Activated gamma-delta T cell (primary cell): ENCODE measurements at places on chromosomes 12 and 14.

GRCh38 chr14:34539407-34540180, at the start of gene EAPP:
EAPP (minus strand) TSS chr14:34539701; CDS start chr14:34539628, 73 bp downstream.
- DNase-seq, result no peak

GRCh38 chr14:103735439-103735814, 19.8 kb downstream of the ZFYVE21 start:
- no peak for DNase-seq

GRCh38 chr14:100386121-100386520, 63.0 kb downstream of the SLC25A47 start:
- DNase-seq, result no peak

GRCh38 chr14:75723716-75724115, 62.7 kb downstream of the TTLL5 start:
- no peak for DNase-seq

DNA sequence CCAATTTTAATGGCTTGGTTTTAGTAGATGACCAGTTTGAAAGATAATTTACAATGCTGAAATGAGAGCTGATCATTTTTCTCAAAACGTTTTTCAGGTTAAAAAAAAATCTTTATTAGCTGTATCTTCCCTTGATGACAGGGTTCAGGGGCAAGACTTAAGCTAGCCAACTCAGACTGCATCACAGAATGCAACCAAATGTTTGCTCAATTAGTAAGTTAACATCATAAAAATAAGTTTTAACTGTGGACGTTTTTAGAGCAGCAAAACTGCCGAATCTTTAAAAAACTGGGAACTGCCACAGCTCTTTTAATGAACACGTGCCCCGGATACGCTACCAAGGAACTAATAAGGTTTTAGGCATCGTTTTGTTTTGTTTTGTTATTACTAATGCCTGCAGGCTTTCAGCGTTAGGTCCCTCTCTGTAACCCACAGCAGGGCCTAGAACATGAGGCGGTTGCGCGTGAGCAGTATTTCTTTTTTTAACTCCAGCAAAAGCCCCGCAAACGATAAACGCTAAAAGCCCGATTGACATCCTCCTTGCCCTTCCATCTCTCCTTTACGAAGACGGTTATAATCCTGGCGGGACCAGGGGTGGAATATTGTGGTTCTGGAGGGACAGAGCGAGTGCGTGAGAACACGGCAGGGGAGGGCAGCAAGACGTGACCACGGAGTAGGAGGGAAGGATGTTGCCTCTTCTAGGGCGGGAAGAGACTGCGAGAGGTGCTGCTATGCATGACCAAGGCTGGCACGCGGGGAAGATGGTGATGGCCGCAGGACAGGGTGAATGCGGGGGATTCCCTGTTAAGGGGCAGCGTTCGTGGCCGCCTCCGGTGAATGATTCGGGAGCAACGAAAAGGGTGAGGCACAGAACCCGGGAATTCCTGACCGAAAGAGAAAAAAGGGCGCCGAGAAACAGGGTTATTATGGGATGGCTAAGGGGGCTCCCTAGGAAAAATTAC, 652 bp downstream of the SUPT16H start:
- DNase-seq, result peak; percentile 19

- DNase-seq, result no peak
These were observed 50.7 kb downstream of the A2M start for GRCh38 chr12:9064815-9065606.

GRCh38 chr12:8564656-8565055, 24.0 kb upstream of the CLEC4E start:
- DNase-seq, result no peak

DNA sequence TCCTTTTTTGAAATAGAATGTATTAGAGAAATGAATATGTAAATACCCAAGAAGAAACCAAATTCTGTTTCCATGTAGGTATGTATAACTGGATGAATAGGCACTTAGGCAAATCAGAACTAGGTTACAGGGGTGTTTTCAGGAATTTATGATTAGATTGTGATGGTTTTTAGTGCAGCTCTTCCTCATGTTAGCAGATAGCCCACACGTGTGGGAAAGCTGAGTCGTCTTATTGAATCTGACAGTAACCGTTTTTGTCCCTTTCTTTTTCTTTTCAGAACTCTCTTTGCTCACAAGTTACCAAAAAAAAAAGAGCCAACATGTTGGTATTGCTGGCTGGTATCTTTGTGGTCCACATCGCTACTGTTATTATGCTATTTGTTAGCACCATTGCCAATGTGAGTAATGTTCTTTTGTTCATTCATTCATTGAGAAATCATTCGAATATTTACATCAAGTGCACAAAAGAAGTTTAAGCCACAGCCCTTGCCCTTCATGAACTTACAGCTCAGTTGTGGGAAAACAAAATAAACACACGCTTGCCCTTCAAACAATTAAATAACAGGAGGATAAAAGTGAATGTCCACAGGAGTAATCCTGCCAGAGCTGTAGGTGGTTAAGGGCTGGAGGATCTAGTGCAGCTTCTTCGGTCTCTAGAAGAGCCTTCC, 14.8 kb downstream of the EMP1 start:
- no peak for DNase-seq

- DNase-seq, result no peak
These were observed 110.5 kb upstream of the CLEC14A start for GRCh38 chr14:38366374-38366773.

DNA sequence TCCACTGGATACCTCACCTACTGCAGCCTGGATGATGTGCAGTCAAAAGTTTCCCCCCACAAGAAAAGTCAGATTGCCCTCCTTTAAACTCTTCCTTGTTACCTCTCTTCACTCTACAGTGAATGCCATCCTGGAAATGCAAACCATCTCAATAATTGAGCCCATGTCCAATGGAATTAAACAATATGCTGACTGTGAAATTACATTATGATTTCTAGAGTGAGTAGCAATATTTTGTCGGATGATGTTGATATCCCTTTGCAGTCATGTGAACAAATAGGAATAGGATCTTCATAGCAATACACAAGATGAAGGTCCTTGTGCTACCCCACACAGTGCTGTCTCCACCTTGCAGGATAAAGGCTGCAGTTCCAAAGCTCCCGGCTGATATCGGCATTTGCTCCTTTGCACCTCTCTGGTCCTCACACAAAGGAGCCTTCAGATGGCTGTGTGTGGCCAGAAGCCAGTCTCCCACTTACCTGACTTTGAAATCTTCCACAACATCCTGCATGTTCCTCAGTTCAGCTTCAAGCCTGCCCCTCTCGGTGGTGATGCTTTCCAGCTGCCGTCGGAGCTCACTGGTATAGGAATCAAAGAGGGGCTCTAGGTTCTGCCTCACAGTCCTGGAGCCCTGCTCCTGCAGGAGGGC, 1.5 kb downstream of the KRT75 start:
- DNase-seq, result no peak

DNA sequence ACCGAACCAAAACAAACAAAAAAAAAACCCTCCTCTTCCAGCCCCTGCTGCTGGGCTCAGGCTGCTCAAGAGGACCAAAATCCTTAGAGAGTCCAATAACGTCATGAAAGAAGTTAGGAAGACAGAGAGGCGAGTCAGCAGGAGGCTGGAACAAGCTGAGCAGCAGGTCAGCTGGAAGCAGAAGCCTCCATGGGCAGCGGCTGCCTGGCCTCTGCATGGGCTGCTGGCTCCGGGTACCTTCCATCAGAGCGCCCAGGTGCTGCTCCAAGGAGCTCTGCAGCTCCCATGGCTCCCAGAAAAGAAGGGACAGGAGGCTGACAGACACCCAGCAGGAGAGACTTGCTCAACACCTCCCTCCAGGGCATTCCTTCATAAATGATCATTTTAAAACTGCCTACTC, 3.2 kb upstream of the KRT2 start:
- no peak for DNase-seq

- no peak for DNase-seq
These were observed 25.8 kb upstream of the KRT77 start for GRCh38 chr12:52729147-52729546.

DNA sequence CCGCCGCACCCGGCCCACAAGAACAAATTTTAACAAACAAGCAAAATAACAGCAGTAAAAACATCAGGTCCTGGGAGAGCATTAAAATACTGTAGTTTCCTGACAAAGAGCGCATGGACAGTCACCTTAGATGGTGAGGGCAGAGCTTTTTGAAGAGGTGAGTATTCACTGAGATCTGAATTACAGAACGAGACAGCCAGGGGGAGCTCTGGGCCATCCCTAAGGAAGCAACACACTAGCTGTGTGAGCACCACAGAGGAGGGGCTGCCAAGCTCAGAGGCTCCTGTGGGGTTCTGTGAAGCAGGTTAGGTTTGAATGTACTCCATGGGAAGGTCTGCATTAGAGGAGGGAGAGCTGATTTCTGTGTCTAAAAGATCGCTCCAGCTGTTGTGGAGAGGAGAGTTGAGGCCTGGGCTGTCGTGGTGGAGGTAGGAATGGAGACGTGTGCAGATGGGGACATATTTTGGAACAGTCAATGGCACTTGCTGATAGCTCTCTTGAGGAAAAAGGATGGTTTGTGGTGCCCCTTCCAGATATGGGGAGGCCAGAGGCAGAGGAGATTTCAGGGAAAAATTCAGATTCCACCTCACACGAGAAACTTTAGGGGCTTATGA, 72.9 kb downstream of the TRAFD1 start:
- DNase-seq, result no peak

- DNase-seq, result no peak
These were observed 18.9 kb upstream of the DIO3 start for GRCh38 chr14:101542391-101542790.

DNA sequence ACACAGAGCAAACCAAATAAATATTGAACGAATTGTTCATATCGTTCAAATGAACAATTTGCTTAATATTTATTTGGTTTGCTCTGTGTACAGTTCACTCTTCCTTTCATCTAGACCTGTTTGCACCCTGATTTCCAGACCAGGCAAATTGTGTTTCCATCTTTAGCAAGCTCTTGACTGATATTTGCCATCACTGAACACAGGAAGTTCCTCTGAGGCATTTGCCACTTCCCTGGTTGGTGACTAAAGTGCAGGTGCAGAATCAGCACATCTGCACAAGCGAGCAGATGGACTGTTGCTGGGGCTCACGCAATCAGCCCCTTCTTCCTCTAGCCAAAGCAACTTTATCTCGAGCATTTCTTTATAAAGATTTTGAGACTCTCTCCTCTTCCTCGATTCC, 112.9 kb downstream of the DAAM1 start:
- no peak for DNase-seq

GRCh38 chr14:87935886-87936285, 57.1 kb downstream of the GALC start:
- DNase-seq, result no peak

GRCh38 chr12:24839268-24839791, 109.6 kb downstream of the BCAT1 start:
- DNase-seq, result no peak

- DNase-seq, result no peak
These were observed 1.2 kb downstream of the TMEM229B start for GRCh38 chr14:67487332-67487731.

GRCh38 chr12:14431975-14432374, 66.5 kb downstream of the ATF7IP start:
- no peak for DNase-seq

DNA sequence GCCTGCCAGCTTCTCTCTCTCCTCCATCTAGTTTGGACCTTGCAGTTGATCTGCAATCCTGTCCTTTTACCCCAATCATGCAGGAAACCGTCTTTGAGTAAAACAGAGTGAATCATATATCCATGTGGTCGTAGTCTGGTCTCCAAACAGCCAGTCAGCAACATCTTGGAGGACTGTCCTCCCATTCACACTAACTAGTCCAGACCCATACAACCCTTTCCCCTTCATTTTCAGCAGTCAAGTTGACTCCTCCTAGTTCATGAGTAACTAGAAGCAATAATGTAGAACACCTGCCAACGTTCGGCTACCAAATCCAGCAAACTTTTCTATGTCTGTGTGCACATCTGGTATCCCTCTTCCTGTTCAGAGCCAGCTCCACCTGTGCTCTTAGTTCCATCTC, 10.8 kb upstream of the BIN2 start:
- no peak for DNase-seq

DNA sequence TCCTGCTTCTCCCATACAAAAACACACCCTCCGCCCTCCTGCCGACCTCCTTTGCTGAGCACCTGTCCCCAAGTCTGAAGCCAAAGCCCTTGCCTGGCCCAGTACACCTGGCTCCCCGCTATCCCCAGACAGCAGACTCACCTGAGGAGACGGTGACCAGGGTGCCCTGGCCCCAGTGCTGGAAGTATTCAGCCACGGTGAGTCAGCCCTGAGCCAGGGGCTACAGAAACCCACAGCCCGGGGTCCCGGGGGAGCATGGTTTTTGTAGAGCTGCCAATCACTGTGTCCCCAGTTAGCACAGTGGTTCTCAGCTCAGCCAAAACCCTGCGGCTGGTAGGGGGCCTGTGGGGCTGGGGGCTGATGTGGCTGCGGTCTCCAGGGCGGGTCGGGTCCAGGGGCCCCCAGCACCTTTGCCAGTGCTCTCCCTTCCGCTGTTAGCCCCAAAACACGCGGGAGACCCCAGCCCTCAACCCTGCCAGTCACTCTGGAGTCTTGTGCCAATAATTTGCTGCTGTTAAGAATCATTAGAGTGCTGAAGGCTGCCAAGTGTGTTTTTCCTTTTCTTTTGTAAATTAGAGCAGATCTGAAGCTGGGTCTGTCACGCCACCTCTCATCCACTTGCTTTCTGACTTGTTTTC, 339.0 kb downstream of the TMEM121 start:
- DNase-seq, result no peak

DNA sequence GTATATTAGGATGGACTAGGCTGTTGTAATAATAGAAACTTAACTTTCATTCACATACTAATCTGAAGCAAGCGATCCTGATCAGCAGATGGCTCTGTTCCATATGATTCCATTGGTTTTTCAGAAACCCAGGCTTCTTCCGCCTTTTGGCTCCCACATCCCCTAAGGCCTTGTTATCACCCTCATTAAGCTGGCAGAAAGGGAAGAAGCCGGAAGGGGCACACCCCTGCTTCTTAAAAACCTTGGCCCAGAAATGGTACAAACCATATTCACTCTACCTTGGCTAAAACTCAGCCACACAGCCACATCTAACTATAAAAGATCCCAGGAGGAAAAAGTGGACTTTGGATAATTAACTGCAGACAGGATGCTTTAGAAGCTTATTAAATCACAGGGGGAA, 329.2 kb downstream of the PCNX1 start:
- DNase-seq, result no peak

- DNase-seq, result no peak
These were observed 34.7 kb downstream of the CYP46A1 start for GRCh38 chr14:99718811-99719192.

- DNase-seq, result no peak
These were observed 15.4 kb downstream of the CLMN start for GRCh38 chr14:95304342-95304741.

DNA sequence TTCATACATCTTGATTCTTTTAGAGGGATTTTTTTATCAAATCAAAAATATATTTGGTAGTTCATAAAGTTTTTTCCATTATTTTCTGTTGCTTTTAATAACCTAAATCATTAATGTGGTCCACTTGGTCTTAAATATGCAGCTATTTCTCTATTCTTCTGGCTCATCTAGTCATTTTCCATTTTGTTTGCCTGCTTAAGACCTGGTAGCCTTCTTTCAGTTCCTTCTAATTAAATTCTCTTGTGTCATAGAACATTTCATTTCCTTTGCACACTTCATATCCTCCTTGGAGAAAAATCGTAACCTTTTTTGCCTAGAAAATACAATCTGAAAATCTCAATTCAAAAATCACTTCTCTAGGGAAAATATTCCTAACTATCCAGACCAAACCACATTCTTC, 387.0 kb downstream of the LRFN5 start:
- DNase-seq, result no peak

- DNase-seq, result peak; percentile 47
These were observed 18.0 kb upstream of the DYRK2 start for GRCh38 chr12:67630373-67631088.

GRCh38 chr12:116882742-116883141, 1.5 kb upstream of the HRK start:
- no peak for DNase-seq

GRCh38 chr12:73112035-73112816, 840.1 kb downstream of the TRHDE start:
- no peak for DNase-seq

- no peak for DNase-seq
These were observed 14.3 kb downstream of the CHGA start for GRCh38 chr14:92937051-92937937.
